ENCODE measurements at places on chromosomes 3 and 15. TPM values are rescaled to one million over a fixed set of nuclear protein-coding genes. Genes with fewer than 3 reads are reported as not detected.

Gene LSMEM2
- 0.05 TPM for total RNA-seq

Gene ZPLD1
- not detected for total RNA-seq

Gene IVD
- 13.6 TPM for total RNA-seq

Gene PTX3
- 0.81 TPM for total RNA-seq

Gene LIPC
- not detected for total RNA-seq

Gene PAQR9
- 3.0 TPM for total RNA-seq

Gene ARPP19
- 115 TPM for total RNA-seq

Gene PLA1A
- total RNA-seq, result 0.50 TPM

Gene LRRIQ4
- total RNA-seq, result not detected

Gene TRH
- not detected for total RNA-seq

Gene UBE3A
- total RNA-seq, result 25.7 TPM

Gene RBSN
- 9.7 TPM for total RNA-seq

Gene SAMMSON
- total RNA-seq, result not detected

Gene SCAANT1
- not detected for total RNA-seq

Gene EXD1
- not detected for total RNA-seq

Gene GOLGA6L7
- not detected for total RNA-seq

Gene GATM
- 2.1 TPM for total RNA-seq

Gene SV2B
- 0.02 TPM for total RNA-seq

Gene CAPN3
- total RNA-seq, result not detected

Gene PTPN23
- total RNA-seq, result 21.5 TPM

Gene ZNF774
- 1.8 TPM for total RNA-seq

Gene TNFSF10
- total RNA-seq, result not detected

Gene SLC24A1
- 4.0 TPM for total RNA-seq

Gene MUC4
- total RNA-seq, result not detected

Gene TAGLN3
- total RNA-seq, result not detected

Gene CTXN2
- 0.04 TPM for total RNA-seq

Gene PHLDB2
- total RNA-seq, result 21.1 TPM

Gene NOP10
- total RNA-seq, result 552 TPM

Gene RPL14
- 664 TPM for total RNA-seq

Gene CCDC13
- 0.49 TPM for total RNA-seq

Gene RASGRF1
- total RNA-seq, result 0.42 TPM

Gene MESP2
- 0.51 TPM for total RNA-seq

Gene DNASE1L3
- not detected for total RNA-seq

Gene ADAMTSL3
- total RNA-seq, result 0.76 TPM

Gene COX17
- 104 TPM for total RNA-seq

Gene PRSS50
- not detected for total RNA-seq

Gene FYTTD1
- total RNA-seq, result 32.7 TPM

Gene DNAH1
- 1.1 TPM for total RNA-seq

Gene ATP10A
- 7.0 TPM for total RNA-seq

Gene CYP19A1
- total RNA-seq, result 0.15 TPM

Data from A549 treated with CpdA at 1 μM for 4 hours (cell line).